ENCODE measurements at places on chromosomes 12 and 14.
A peak's percentile ranks its signal among the peaks of the same experiment; 100 is the strongest.

GRCh38 chr14:73887694-73888459 lies 1.2 kb downstream of the ZNF410 start:
- no peak for ATAC-seq

DNA sequence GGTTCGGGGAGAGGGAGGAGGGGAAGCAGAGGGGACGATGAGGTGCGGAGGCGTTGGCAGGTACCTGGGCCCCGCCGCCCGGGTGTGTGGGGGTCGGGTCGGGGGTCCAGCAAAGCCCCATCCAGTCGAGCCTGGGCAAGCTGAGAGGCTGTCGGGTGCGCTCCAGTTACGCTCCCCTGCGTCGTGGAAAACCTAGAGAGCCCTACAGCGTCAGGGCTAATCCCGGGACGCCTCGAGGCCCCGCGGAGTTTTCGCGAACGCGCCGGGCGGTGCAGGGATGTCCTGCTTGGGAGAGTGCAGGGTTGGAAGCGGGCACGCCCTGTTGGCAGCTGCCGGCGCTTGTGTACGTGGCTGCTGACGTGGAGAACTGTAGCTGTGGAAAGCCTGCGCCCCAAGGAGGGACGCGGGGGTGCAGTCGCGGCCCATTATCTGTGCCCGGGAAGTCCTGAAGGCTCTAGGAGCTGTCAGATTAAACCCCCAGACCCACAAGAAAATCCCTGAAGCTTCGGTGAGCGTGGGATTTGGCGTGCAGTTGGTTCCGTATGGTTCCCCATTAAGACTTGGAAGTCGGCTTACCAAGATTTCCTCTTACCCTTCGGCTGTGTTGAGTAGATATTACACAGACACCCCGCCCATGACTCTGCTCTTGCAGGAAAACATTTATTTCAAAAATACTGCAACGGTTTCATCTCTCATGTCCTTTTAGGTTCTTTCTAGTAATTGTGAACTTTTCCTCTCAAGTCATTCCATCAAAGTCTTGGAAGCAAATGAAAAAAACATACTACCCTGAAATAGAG lies 11.3 kb upstream of the SLC38A2 start:
- ATAC-seq: peak; percentile 80

- ATAC-seq: no peak
Measured at GRCh38 chr12:105580821-105581352, 250.4 kb downstream of the C12orf75 start.

- ATAC-seq: no peak
Measured at GRCh38 chr14:75539561-75540478, 17.6 kb downstream of the BATF start.

- peak; percentile 54 for ATAC-seq
Measured at GRCh38 chr12:121697093-121697698, 15.4 kb upstream of the TMEM120B start.

GRCh38 chr12:77954206-77954555 lies 123.5 kb downstream of the NAV3 start:
- peak; percentile 27 for ATAC-seq

GRCh38 chr12:67649261-67649569 lies 670 bp downstream of the DYRK2 start:
- no peak for ATAC-seq

DNA sequence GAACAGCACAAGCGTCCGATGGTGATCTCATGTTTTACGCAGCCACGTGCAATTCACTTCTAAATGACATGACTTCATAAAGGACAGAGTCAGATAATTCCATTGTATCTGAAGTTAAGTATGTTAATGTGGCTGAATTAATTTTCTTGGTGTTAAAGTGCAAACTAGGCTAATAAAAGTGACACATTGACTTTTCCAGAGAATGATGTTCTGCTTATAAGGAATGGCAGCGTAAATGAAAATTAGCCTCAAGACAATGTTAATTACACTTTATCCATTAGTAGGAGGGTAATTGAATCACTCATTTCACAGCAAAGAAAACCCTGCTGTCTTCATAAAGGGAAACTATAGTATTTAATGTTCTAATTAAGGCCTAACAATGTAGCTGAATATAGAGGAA lies 426.5 kb downstream of the GLT1D1 start:
- no peak for ATAC-seq

GRCh38 chr12:92068459-92068858 lies 77.2 kb downstream of the BTG1 start:
- ATAC-seq: no peak

DNA sequence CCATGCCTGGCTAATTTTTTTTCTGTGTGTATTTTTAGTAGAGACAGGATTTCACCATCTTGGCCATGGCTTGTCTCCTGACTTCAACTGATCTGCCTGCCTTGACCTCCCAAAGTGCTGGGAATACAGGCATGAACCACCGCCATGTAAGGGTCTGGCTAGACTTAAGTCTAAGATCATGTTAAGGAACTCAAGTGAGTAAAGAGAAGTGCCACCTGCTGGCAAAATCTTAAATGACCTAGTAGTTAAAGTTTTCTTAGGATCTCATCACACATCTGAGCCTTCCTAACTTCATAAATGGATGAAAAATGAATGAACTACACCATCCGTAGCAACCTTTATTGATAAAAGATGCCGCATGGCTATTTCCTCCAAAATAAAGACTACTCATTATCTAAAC lies 1.7 kb upstream of the C12orf56 start:
- ATAC-seq: peak; percentile 83

- no peak for ATAC-seq
Measured at GRCh38 chr12:44240186-44240585, 404.3 kb downstream of the TMEM117 start.

GRCh38 chr12:55972042-55972441 lies 1.8 kb upstream of the RAB5B start:
- no peak for ATAC-seq
